OCI-M1 (cell line): ENCODE measurements at places on chromosomes 4 and X.

GRCh38 chr4:74190332-74190731, 32.4 kb downstream of the MTHFD2L start:
- DNase-seq = no peak

DNA sequence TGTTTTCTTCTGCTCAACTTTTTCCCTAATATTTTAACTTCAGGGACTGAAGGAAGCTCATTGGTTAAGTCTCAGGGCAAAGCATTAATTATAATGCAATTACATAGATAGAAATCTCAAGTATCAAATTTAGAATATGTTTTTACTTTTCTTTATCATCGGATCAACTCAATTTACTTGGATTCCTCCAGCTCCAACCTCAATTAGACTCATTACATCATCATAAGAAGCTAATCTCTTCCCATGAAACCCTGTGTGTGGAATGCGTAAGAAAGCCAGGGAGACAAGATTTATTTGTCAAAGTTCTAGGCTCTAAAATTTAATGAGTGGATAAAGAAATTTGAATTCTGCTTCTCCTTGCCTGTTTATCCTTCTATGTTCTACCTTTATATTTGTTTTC, 918.4 kb downstream of the ADGRL3 start:
- DNase-seq = no peak

DNA sequence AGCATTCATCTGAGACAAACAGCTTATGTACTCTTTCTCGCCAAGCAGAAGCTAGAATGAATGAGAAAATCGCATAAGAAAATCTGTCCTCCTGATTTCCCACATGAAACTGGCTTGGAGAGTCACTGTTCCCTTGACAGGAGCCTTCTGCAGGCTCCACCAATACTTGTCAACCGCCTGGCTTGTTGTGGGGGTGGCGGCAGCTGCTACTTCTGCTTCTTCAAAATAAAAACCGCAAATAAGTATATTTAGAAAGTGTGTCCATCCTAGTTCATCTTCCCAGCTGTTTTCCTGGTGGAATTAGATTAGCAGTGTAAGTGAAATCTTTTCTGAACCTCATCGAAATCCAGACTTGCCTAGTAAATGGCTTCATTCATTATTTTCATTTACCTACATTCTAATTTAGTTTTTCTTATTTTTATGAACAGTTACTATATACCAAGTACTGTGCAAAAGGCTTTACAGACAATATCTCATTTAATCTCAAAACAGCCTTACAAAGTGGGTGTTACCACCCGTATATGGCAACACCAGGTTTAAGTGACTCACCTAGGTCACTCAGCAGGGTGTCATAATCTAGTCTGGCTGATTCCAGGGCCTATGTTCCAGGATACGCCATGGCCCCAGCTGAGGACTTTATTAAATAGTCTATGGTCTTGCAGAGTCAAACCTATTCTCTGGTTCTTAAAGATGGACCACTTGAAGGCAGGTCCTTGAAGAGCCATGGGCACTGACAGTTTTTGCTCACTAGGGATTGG, 104.6 kb upstream of the IGFBP7 start:
- peak; percentile 65 for DNase-seq

GRCh38 chr4:19883841-19884240, 367.9 kb upstream of the SLIT2 start:
- DNase-seq = no peak

DNA sequence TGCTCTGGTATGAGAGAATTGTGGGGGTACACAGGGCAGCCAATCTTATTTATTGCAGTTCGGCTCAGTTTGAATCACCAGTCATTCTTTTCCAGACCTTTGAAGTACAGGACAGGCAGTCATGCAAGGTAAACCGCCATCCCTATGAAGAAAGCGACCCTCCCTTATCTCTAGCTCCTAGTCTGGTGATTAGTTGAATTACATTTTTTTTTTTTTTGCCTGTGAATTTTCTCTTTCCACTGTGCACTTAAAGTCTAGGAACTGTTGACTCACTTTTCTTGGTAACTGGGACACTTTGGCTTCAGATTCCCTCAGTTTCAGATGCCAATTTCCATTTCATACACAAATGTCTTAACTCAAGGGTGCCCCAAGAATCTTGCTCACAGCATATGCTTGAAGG, 82.4 kb upstream of the FAM9C start:
- DNase-seq = peak; percentile 59

- DNase-seq = peak; percentile 64
Measured at GRCh38 chrX:129115104-129115503, 408.2 kb downstream of the SMARCA1 start.

GRCh38 chr4:77927991-77928925, 65.6 kb downstream of the MRPL1 start:
- DNase-seq = no peak

DNA sequence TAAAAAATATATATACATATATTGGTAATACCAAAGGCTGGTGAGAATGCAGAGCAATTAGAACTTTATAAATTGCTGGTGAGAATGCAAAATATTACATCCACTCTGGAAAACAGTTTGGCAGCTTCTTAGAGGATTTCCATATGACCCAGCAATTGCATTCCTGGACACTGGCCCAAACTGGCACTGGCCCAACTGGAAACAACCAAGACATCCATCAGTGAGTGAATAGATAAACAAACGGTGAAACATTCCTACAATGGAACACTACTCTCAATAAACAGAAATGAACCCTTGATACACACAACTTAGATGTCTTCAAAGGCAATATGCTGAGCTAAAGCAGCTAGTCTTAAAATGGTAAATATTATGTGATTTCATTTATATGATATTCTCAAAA, 524.2 kb downstream of the IQCM start:
- no peak for DNase-seq
